Spinal cord (tissue), 10 donors: ENCODE measurements at places on chromosomes 5 and 9.
A peak's percentile ranks its signal among the peaks of the same experiment; 100 is the strongest.

- no peak overlapping the region for H3K4me3 ChIP-seq
- peaks cover 56% of the 10 kb centered on the region for H3K4me1 ChIP-seq
- peak; percentile 84 for DNase-seq
- peak overlapping the region; percentile 50 for H3K27ac ChIP-seq
- H3K36me3 ChIP-seq: no peaks in the 10 kb centered on the region
- peaks cover 30% of the 10 kb centered on the region for H3K27me3 ChIP-seq
Measured at GRCh38 chr9:130446101-130446861, 1.5 kb downstream of the ASS1 start.

- H3K4me3 ChIP-seq: no peak overlapping the region
- H3K4me1 ChIP-seq: no peaks in the 10 kb centered on the region
- H3K27me3 ChIP-seq: no peaks in the 10 kb centered on the region
- no peaks in the 10 kb centered on the region for H3K36me3 ChIP-seq
- no peak overlapping the region for H3K27ac ChIP-seq
Measured at GRCh38 chr9:4937446-4937845, 47.6 kb upstream of the JAK2 start.

- no peak for DNase-seq
- peaks cover 97% of the 10 kb centered on the region for H3K27me3 ChIP-seq
- no peak overlapping the region for H3K4me3 ChIP-seq
- H3K27ac ChIP-seq: no peak overlapping the region
- H3K4me1 ChIP-seq: peaks cover 33% of the 10 kb centered on the region
Measured at GRCh38 chr5:174729075-174729680, 4.8 kb downstream of the MSX2 start.

DNA sequence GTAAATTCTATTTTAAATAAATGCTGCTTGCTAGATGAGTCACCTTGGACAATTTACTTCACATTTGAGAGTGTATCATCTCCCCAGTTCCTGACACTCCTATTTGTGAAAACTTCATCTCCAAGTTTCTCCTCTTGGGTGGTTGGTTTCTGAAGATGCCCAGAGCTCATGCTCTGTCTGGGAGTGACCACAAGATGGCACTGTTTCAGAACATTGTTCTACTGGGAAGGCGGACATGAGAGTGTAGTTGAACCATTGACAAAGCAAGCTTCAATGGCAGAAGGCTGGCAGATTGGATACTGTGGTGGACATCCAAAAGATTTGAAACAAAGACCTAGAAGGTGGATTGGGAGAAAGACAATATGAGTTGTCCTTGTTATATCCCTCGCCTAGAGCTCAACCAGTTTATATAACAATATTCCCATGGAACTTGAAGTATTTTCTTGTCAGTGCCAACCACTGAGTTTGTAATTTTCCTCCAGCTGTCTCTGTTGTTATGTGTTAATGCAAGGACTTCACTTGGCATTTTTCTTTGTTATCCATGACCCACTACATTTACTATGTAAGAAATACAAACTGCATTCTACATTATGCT is 234.3 kb upstream of the ANKH start:
- peak; percentile 71 for DNase-seq
- no peak overlapping the region for H3K4me3 ChIP-seq
- H3K4me1 ChIP-seq: no peaks in the 10 kb centered on the region
- H3K27me3 ChIP-seq: no peaks in the 10 kb centered on the region
- H3K36me3 ChIP-seq: no peaks in the 10 kb centered on the region

GRCh38 chr9:73357607-73358006 is 205.9 kb downstream of the ANXA1 start:
- H3K4me1 ChIP-seq: no peaks in the 10 kb centered on the region
- no peaks in the 10 kb centered on the region for H3K27me3 ChIP-seq
- no peak overlapping the region for H3K27ac ChIP-seq
- no peak for DNase-seq
- no peaks in the 10 kb centered on the region for H3K36me3 ChIP-seq
- H3K4me3 ChIP-seq: no peak overlapping the region

DNA sequence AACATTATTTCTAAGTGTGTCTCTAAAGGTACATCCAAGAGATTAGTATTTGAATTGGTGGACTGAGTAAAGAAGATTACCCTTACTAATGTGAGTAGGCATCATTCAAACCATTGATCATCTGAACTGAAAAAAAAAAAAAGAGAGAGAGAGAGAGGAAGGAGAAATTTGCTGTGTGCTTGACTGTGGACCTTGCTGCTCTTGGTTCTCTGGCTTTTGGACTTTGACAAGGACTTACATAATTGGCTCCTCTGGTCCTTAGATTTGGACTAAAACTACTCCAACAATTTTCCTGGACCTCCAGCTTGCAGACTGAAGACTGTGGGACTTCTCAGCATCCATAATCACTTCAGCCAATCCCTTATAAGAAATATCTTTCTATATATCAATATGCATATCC is 1091.9 kb upstream of the EDIL3 start:
- H3K4me3 ChIP-seq: no peak overlapping the region
- DNase-seq: no peak

DNA sequence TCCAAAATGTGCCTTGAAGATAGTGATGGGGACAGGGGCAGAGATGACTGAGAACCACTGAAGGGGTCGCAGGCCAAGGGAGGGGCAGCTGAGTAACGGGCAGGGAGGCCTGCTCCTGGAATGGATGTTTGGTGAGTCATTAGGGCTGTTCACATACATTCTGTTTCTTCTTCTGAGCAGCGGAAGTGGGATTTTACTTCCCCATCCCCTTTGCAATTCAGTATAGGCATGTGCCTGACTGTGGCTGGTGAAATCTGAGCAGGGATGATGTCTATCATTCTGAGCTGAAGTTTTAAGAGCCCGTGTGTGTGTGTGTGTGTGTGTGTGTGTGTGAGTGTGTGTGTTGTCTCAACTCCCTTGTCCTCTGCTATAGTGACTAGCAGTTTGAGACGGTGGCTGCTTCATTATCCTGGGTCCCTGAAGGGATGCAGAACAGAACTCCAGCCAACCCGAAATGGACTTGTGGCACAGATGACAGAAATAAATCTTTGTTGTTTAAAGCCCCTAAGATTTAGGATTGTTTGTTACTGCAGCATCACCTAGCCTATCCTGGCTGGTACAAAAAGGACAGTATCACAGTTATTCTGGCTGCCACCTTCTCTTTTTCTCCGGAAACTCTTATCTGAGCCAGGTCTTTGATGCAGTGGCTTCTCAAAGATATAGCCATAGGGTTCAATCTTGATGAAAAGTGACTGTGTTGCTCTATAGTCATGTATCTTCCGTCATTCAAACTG is 29.2 kb upstream of the TGFBI start:
- no peaks in the 10 kb centered on the region for H3K27me3 ChIP-seq
- H3K27ac ChIP-seq: no peak overlapping the region
- H3K36me3 ChIP-seq: no peaks in the 10 kb centered on the region
- no peak overlapping the region for H3K4me3 ChIP-seq
- H3K4me1 ChIP-seq: peaks cover 10% of the 10 kb centered on the region
- no peak for DNase-seq

DNA sequence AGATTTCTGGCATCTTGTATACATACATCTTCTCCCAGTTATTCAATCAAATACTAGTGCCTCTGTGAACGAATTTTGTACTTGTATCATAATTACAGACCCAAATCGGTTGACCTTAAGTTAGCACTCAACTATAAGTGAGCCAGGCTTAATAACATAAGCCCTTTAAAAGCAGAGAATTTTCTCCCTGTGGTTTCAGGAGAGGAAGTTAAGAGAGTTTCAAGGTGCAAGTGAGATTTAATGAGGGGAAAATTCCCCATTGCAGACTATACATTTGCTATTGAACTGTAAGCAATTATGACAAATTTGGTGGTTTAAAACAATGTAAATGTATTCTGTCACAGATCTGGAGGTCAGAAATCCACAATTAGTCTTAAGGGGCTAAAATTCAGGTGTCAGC is 261.9 kb upstream of the NREP start:
- H3K27ac ChIP-seq: no peak overlapping the region
- H3K27me3 ChIP-seq: no peaks in the 10 kb centered on the region
- no peaks in the 10 kb centered on the region for H3K4me1 ChIP-seq

DNA sequence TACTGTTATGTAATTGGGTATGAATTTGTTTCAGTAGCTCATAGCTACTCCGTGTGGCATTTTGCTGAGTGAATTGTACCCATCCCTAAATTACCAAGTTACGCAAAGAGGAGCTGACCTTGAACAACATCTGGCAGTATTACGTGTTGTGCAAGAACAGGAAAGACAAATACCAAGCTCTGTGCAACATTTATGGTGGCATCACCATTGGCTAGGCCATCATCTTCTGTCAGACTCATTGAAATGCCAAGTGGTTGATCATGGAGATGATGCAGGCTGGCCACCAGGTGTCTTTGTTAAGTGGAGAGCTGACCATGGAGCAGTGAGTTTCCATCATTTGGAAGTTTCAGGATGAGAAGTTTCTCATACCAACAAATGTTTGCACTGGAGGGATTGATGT is 15.0 kb downstream of the ZSWIM6 start:
- no peak for DNase-seq
- no peaks in the 10 kb centered on the region for H3K27me3 ChIP-seq

GRCh38 chr9:36877239-36877638 is 156.8 kb downstream of the PAX5 start:
- H3K27ac ChIP-seq: no peak overlapping the region
- peaks cover 7% of the 10 kb centered on the region for H3K4me1 ChIP-seq
- DNase-seq: no peak
- H3K4me3 ChIP-seq: no peak overlapping the region
- H3K36me3 ChIP-seq: no peaks in the 10 kb centered on the region

DNA sequence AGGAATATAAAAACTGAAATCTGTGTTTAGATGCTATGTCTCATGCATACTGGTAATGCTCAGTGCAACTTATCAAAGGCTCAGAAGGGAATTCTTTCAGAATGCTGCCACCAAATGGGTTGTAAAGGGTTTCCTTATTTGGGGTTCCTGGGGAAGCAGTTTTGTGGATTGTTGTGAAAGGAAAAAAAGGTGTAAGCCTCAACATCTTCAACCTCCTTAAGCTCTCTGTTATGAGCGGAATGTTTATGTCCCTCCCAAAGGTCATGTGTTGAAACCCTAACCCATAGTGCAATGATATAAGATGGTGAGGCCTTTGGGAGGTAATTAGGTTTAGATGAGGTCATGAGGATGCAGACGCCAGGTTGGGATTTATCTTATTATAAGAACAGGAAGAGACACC is 41.6 kb downstream of the GNA14 start:
- H3K27me3 ChIP-seq: no peaks in the 10 kb centered on the region
- no peaks in the 10 kb centered on the region for H3K4me1 ChIP-seq
- no peak overlapping the region for H3K4me3 ChIP-seq
- DNase-seq: no peak
- no peak overlapping the region for H3K27ac ChIP-seq

- peak overlapping the region; percentile 57 for H3K4me3 ChIP-seq
- DNase-seq: peak; percentile 37
- peak overlapping the region; percentile 69 for H3K27ac ChIP-seq
- H3K4me1 ChIP-seq: peaks cover 46% of the 10 kb centered on the region
Measured at GRCh38 chr5:181218795-181219124, 4.3 kb upstream of the TRIM41 start.

DNA sequence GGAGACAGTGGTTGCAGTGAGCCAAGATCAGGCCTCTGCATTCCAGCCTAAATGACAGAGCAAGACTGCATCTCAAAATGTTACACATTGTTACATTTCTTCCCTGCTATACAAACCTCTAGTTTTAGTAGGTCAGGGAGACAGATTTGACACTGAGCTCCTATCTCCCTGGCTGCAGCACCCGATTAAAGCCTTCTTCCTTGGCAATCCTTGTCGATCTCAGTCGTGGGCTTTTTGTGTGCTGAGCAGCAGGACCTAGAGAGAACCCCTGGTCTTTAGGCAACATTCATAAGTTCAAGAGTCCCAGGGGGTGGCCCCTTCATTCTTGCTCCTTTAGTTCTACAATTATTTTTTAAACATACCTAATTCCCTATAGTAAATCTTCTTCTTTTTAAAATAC is 13.0 kb downstream of the SERINC5 start:
- H3K27ac ChIP-seq: no peak overlapping the region
- peaks cover 32% of the 10 kb centered on the region for H3K4me1 ChIP-seq
- H3K27me3 ChIP-seq: no peaks in the 10 kb centered on the region
- no peak for DNase-seq
- H3K36me3 ChIP-seq: peaks cover 3% of the 10 kb centered on the region

GRCh38 chr5:37190592-37190991 is 58.6 kb downstream of the CPLANE1 start:
- H3K4me3 ChIP-seq: no peak overlapping the region
- H3K27me3 ChIP-seq: no peaks in the 10 kb centered on the region
- H3K4me1 ChIP-seq: no peaks in the 10 kb centered on the region
- no peak for DNase-seq
- no peak overlapping the region for H3K27ac ChIP-seq

- DNase-seq: no peak
- H3K27me3 ChIP-seq: peaks cover 5% of the 10 kb centered on the region
- H3K36me3 ChIP-seq: no peaks in the 10 kb centered on the region
- no peak overlapping the region for H3K4me3 ChIP-seq
- no peak overlapping the region for H3K27ac ChIP-seq
Measured at GRCh38 chr5:73394610-73395009, 54.0 kb downstream of the FOXD1 start.

DNA sequence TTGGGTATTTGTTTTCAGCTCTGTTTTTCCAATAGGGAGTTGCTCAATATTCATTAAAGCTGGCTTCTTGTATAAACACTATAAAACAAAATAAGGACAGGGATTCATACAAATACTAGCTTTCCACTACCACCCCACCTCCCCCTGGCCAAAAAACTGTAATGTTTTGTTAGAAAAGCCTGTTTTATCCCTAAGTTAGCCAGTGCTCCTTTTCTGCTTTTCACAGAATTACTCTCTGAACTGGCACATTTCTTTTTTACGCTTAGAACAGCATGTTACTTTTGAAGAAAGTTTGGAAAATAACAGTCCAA is 147.4 kb upstream of the DMRT1 start:
- H3K27ac ChIP-seq: peak overlapping the region; percentile 94
- peak overlapping the region; percentile 24 for H3K4me3 ChIP-seq
- H3K4me1 ChIP-seq: peaks cover 43% of the 10 kb centered on the region
- no peaks in the 10 kb centered on the region for H3K27me3 ChIP-seq
- no peaks in the 10 kb centered on the region for H3K36me3 ChIP-seq

- H3K4me1 ChIP-seq: no peaks in the 10 kb centered on the region
- H3K36me3 ChIP-seq: no peaks in the 10 kb centered on the region
- no peaks in the 10 kb centered on the region for H3K27me3 ChIP-seq
- no peak for DNase-seq
- H3K4me3 ChIP-seq: no peak overlapping the region
Measured at GRCh38 chr9:105023788-105024187, 95.8 kb upstream of the ABCA1 start.

DNA sequence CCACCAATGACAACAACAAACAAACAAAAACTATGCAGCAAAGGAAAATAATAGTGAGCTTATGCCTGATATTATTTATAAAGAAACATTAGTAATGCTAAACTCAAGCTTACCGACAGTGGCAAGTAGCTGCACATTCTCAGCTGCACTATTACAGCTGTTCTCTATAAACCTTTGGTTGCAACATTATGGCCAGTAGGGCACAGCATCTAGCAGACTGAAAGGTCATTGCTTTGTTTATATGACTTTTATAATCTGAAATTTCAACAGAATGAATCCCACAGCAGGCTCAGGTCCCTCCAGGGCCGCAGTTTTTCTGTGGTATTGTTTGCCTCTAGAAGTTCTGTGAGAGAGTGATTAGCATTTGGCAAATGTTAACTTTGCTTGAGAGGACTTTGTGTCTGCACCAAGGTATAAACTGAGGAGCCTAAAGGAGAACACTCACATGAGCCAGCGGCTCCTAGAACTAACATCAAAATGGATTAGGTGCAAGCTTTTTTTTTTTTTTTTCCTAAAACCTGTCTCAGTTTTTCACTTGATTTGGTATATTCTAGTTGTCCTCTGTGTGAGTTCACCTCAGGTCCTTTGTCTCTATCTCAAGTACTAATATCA is 58.3 kb downstream of the IZUMO3 start:
- no peaks in the 10 kb centered on the region for H3K4me1 ChIP-seq
- no peak overlapping the region for H3K4me3 ChIP-seq
- DNase-seq: no peak
- no peaks in the 10 kb centered on the region for H3K27me3 ChIP-seq
- no peak overlapping the region for H3K27ac ChIP-seq
